ENCODE measurements at places on chromosomes 2 and 18.

DNA sequence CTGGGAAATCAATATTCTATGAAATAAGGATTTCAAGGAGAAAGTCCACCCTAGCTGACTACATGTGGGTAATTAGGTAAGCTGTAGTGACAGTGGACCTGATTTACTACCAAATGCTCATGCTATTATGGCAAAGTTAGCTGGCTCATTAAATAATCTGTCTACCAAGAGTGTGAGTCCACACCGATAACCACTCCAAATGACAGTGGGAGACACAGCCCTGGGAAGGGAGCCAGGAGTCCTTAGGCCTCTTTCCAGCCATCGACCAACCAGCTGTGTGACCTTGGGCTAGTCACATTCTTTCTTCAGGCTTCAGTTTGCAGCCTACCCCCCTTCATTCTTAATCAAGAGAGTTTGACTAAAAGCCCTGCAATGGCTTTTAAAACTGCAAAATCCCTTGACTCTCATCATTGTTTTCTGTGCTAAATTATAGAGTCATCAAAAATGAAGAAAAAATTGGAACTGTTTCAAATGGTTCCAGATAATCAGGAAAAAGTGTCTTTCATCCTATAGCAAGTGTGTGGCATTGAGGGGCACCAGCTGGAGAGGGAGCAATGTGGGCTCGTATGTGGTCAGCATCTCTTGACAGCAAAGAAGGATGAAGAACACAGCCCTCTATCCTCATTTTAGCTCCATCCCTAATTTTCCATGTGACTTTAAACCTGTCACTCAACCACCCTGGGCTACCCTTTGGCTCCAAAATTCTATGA lies 45.6 kb upstream of the SLC14A2 start:
- DNase-seq: no peak

- no peak for DNase-seq
Measured at GRCh38 chr2:75276093-75277029, 77.0 kb upstream of the TACR1 start.

GRCh38 chr2:10989151-10989550 lies 77.4 kb downstream of the KCNF1 start:
- no peak for DNase-seq

DNA sequence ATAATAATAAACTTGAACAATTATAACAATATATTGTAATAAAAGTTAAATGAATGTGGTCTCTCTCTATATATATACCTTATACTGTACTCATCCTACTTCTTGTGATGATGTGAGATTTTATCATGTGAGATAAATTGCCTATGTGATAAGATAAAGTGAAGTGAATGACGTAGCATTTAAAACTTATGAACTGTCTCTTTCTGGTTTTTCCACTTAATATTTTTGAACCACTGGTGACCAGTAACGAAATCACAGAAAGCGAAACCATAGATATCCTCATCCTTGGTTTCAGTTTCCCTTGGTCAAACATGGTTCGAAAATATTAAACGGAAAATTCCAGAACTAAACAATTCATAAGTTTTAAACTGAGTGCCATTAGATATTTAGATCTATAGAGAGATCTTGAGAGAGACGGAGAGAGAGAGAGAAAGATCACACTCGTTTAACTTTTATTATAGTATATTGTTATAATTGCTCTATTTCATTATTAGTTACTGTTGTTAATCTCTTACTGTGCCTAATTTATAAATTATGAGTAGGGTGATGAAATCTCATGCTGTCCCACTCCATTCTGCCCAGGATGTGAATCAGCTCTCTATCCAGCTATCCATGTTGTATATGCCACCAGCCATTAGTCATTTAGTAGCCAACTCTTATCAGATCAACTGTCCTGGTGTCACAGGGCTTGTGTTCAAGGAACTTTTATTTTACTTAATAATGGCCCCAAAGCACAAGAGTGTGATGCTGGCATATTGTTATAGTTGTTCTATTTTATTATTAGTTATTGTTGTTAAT lies 156.8 kb downstream of the THADA start:
- no peak for DNase-seq

DNA sequence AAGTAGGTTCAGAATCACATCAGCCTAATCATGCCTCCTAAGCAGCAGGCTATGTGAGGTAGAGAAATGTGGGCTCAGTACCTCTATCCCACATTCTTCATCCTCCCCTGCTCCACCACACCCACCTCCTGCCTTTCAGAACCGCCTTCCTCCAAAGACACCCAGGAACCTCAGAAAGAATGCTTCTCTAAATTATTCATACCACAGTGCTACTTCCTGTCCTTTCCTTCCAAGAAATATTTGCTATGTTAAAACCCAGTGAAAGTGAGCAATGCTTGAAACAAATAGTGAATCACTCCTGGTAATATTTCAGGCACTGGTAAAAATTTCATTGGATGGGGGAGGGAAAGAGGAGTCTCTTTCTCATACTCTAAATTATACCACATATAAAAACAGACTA lies 24.0 kb upstream of the CREB1 start:
- DNase-seq: no peak

- DNase-seq: no peak
Measured at GRCh38 chr18:58363767-58364540, 264.9 kb downstream of the ALPK2 start.

GRCh38 chr2:20211860-20212458 lies 13.0 kb downstream of the SDC1 start:
- DNase-seq: no peak

DNA sequence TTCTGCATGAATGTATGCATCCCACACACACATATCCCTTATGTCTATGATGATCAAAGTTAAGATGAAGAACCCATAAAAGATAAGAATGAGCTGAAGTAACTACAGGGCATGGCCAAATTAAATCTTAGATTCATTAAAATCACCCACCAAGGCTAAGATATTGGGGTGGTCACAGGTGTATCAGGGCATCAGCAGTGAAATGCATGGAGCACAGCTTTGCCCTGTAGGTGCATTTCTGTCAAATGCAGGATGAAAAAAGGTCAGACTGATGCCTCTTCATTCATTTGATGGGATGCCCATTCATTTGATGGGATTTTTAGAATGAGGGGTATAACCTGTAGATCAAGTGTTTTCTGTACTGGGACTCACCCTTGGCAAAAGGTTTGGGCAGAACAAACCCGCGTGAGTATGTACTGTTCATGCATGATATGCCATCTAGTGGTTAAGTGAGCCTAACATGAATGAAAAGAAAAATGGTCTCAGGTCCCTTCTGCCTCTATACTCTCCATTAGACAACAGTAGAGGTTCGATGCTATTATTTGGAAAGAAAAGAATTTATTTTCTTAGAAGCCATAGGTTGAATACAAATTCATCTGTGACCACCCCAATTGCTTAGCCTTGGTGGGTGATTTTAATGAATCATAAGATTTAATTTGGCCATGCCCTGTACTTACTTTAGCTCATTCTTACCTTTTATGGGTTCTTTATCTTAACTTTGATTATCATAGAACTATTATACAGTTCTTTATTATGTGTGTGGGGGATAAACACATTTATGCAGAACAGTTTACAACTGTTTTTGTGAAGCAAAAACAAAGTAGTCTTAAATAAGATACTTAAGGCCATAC lies 43.2 kb upstream of the NOSTRIN start:
- no peak for DNase-seq

GRCh38 chr2:169260846-169261642 lies 101.3 kb downstream of the LRP2 start:
- no peak for DNase-seq

DNA sequence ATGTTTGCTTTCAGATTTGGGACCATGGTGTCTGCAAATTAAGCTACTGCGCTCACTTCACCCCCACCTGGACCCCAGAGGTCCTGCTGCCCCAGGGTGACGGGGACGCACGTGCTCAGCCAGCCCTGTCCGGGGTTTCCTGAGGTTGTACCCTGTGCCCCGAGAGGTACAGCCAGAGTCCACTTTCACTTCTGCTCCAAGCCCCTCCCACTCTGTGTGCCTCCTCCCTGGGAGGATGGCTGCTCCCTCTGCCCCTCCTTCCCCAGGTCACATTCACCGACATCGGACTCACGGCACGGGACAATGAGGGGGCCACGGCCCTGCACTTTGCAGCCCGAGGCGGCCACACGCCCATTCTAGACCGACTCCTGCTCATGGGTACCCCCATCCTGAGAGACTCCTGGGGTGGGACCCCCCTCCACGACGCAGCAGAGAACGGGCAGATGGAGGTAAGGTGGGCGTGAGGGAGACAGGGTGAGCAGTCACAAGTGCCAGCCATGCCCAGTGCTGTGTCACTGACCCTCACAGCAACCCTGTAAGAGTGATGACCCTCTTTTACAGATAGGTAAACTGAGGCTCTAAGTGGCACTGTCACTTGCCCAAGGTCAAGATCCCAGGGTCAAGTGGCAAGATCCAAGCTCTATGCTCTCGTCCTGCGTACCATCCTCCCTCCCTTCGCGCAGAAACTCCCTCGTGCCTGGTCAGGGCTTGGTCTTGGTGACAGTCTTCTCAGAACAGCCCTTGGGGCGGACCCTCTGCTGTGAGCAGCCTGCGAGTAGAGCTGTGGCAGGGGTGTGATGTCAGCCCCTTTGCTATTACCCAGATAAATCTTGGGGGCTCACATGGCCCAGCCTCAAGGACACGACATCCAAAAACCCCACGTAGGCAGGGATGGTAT lies 7.6 kb downstream of the ESPNL start:
- no peak for DNase-seq

DNA sequence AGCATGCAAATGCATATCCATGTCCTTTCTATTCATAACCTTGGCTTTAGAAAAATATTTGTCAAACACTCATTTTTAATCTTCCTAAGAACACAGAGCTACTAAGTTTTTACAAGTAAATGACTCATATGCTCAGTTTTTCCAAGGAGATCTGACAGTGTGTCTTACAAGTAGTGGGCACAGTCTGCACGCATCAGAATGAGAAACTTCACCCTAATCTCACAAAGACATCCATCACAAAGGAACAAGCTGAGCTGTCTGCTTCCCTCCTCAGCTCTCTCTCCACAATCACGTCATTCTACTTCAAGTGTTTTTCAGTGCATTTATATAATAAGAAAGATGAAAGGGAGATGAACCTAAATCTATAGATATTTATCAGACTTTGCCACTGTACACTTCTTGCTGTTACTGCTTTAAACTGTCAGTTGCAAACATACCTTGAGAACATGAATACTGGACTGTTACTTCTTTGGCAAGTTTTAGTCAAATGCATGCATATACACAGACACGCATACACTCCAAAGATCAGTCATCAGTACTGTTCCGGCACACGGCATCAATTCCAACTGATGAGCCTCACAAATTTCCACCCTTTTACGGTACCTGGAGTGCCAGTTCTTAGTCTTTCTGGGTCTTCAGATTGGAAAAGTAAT lies 75.7 kb downstream of the RBMS1 start:
- DNase-seq: no peak
